T-helper 17 cell (primary cell): ENCODE measurements at places on chromosomes 4 and X. TPM values are rescaled to one million over a fixed set of nuclear protein-coding genes. Genes with fewer than 3 reads are reported as not detected.

- DNase-seq, result no peak
Measured at GRCh38 chr4:96649536-96649935, 809.6 kb downstream of the PDHA2 start.

GRCh38 chr4:150131581-150132228 lies 53.5 kb downstream of the DCLK2 start:
- no peak for DNase-seq

DNA sequence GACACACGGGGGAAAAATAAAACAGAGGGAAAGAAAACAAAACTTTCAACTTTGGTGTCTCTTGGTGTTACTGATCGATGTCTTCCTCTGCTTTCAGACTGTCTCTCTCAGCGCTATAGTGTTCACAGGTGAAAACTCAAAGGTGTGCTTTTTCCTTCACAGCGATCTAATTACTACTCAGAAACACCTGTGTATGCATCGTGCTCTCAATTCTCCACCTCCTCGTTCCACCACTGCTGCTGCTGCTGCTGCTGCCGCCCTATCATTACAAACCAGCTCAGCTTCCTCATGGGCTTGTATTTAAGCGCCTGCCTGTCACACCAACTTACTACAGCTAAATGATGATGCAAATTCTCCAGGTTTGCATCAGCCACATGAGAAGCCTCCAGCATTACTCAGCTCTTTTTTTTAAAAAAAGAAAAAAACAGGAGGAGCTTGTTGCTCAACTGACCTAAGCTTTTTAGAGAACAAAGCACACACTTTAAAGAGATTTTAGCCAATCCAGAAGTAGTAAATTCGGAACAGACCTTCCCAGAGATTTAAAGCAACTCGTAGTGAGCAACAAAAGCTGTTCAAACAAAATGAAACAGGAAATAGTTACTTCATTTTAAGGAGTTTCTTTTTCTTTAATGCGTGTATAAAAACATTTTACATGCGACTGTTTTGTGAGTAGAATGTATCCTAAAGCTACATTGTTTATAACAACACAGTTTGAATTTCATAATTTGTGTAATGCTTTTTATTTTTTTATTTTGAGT lies at the start of gene SLC7A11:
TSS of gene SLC7A11 (minus strand) at position 274 of the 758 bp plus-strand sequence. CDS start 280 bp downstream, outside the sequence.
- no peak for DNase-seq

- no peak for DNase-seq
Measured at GRCh38 chrX:39614680-39614998, 483.1 kb downstream of the BCOR start.

- DNase-seq, result no peak
Measured at GRCh38 chr4:8315435-8316250, 46.1 kb downstream of the HTRA3 start.

DNA sequence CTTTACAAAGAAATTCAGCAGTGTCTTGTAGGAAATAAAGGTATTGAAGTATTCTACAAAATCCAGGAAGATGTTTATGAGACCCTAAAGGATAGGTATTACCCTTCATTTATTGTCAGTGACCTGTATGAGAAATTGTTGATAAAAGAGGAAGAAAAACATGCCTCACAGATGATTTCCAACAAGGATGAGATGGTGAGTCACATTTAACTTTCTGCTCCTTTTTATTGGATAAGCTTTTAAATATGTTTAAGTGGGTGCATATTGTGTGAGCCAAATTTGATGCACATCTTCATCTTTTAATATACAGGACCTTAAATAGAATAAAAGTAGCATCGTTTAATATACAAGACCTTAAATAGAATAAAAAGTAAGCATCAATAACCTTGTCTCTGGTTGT lies 72.1 kb downstream of the LRP2BP start:
- DNase-seq, result no peak

- no peak for DNase-seq
Measured at GRCh38 chrX:48591255-48591791, 6.0 kb upstream of the WDR13 start.

GRCh38 chrX:132483951-132484350 lies 4.9 kb downstream of the MBNL3 start:
- DNase-seq, result no peak

GRCh38 chrX:84729809-84730208 lies 227.6 kb upstream of the HDX start:
- no peak for DNase-seq

The MEPE gene
- not detected for total RNA-seq

The TEX11 gene
- not detected for total RNA-seq

The FAM236D gene
- not detected for total RNA-seq

The GPR34 gene
- total RNA-seq, result not detected

The CYSLTR1 gene
- 5.5 TPM for total RNA-seq

The COQ2 gene
- total RNA-seq, result 5.5 TPM
